ENCODE measurements at places on chromosomes 2 and 18.

- DNase-seq = no peak
These were observed 101.6 kb upstream of the TTN start for GRCh38 chr2:178908810-178909209.

GRCh38 chr2:85892216-85892944 lies 3.6 kb upstream of the ST3GAL5 start:
- DNase-seq = no peak

- DNase-seq = no peak
These were observed 84.0 kb downstream of the DPP4 start for GRCh38 chr2:161990036-161990435.

DNA sequence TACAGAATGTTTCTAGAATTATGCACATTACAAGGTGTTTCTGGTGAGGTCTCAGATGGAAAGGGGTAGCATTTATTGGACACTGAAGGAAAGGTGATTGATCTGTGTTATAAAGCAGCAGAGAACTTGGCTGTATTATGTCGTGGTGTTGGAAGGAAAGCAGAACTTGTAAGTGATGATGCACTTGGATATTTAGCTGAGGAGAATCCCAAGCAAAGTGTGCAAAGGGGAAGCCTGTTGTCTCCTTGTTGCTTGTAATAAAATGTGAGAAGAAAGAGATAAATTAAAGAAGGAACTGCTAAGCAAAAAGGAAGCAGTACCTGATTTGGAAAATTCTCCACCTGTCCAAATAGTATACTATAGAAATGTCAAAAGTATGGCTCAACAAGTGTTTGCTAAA lies 12.2 kb upstream of the SCYGR5 start:
- DNase-seq = peak; percentile 8

DNA sequence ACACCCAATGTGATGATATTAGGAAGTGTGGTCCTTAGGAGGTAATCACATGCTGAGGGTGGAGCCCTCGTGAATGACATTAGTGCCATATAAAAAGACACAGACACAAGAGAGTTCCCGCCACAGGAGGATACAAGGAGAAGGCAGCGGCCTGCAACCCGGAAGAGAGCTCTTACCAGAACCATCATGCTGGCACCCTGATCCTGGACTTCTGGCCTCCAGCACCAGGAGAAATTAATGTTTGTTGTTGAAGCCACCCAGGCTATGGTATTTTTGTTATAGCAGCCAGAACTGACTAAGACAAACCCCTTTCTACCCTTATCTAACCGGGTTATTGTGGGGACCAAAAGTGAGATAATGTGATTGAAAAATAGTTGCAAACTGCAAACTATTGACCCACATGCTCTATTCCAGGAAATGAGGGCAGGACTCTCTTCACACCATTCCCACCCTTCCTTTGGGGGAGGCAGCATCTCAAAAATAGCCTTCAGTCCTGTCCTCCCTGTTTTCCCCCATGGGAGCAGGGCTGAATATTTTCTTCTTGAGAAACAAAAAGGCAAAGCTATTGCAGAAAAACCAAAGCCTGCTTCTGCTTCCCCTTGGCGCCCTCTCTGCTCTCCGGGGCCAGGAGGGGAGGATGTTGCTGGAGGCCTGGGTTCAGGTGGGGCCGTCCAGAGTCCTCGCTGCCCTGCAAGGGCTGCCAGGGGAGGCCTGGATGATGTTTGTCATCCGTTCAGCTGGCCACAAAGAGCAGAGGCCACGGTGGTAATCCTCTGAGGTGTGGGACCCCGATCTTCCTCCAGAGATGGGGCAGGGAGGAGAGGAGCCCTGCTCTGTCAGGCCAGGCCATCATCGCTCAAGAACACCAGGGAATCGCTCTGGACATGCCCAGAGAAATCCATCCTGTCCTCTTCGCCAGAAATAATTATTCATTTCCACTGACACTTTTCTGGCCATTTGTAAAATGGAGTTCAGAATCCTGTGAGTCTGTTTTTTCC lies 73.8 kb upstream of the HAAO start:
- DNase-seq = no peak

GRCh38 chr2:111912547-111912946 lies 14.1 kb downstream of the MERTK start:
- peak; percentile 32 for DNase-seq

DNA sequence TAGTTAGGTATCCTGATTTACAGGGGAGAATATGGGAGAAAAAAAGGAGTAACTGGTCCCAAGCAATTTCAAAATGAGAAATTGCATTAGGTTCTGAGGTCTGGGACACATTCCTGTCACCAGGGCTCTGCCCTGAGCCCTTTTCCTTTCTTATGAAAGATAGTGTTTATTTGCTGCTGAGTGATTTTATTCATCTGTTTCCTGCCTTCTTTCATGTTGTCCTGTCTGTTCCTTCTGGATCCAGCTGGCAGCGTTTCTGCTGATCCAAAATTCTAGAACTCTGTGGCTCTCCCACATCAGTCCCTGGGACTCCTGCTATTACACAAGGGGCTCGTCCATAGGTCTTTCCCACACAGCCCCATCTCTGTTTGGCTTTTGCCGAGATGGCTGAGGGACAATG lies 519.1 kb upstream of the SALL3 start:
- DNase-seq = no peak

GRCh38 chr2:120779781-120780283 lies 44.2 kb downstream of the GLI2 start:
- no peak for DNase-seq

DNA sequence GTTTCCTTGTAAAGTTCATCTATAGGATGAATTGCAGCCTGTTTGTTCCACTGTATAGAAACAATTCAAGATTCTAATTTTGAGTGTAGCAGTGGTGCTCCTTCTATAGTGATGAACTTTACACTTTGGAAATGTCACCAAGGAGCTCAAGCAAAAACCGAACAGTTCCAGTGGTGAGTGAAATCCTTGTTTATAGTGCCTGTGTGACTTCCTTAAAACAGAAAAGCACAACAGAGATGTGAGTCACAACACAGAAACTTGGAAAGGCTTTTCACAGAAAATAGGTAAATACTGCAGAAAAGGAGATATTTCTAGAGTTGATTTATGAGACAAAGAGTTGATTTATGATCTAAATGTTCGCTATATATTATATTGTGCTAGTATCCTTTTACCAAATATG lies 482.0 kb downstream of the PTPRM start:
- DNase-seq = peak; percentile 53

DNA sequence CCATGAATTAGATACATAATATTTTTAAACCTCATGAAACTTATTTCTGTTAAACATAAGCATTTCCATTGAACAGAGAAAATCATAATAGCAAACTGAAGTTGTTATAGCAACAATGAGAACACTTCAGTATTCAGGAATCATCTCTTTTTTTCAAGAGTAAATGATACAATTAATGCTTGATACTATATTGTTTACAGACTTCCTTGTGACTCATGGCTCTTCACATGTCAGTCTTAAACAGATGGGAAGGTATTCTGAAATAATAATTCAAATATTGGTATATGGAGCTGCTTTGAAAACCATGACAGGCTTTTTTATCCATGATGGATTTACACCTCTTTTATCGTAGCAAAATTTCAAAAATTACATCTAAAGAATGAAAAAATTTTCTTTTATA lies 226.5 kb upstream of the RBMS1 start:
- DNase-seq = peak; percentile 94

DNA sequence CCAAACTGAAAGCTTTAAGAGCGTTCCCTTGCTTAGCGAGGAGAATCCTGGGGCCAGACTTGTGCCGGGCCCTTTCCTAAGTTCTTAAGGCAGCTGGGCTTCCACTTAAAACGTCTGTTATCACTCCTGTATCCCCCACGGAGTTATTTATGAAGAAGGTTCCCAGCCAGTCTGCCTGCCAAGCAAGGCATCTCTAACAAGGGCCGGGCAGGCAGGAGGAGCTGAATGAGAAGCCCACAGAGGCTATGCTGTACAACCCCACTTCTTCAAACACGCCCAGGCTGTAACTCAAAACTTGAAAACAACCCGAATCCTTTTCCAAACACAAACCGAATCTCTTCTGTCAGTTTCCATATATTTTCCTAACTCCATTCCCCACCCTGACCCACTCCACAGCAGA lies 39.0 kb upstream of the ZFP36L2 start:
- DNase-seq = no peak

GRCh38 chr2:30769481-30769780 lies 37.8 kb downstream of the CAPN13 start:
- no peak for DNase-seq

GRCh38 chr2:79219383-79219988 lies 59.9 kb upstream of the REG3A start:
- peak; percentile 76 for DNase-seq

GRCh38 chr2:3044587-3045317 lies 332.9 kb downstream of the EIPR1 start:
- peak; percentile 32 for DNase-seq

DNA sequence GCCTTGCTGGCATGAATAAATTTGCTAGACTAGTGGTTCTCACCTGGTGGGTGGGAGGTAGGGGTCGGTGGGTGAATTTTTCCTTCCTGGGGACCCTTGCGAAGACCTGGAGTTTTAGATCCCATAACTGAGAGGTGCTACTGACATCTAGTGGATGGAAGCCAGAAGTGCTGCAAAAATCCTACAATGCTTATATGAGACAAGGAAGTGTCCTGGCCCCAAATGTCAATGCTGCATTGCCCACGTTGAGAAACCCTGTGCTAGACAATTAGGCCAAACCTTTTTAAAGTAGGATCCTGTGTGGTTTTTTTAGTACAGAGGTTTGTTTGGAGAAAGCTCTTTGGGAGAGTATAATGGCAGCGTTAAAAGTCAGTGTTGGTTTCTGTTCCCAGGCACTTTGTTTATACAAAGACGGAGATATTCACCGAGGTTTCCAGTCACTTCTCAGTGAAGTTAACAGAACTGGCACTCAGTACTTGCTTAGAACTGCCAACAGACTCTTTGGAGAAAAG lies 9.6 kb downstream of the SERPINB8 start:
- peak; percentile 89 for DNase-seq

GRCh38 chr2:164597983-164598382 lies 23.3 kb downstream of the GRB14 start:
- DNase-seq = peak; percentile 13

- no peak for DNase-seq
These were observed 274.1 kb upstream of the SLC8A1 start for GRCh38 chr2:40725950-40726349.
